ENCODE measurements at places on chromosomes 7 and 10. TPM values are rescaled to one million over a fixed set of nuclear protein-coding genes. Genes with fewer than 3 reads are reported as not detected.

GRCh38 chr7:144908324-144908723 is 72.5 kb upstream of the TPK1 start:
- no peaks in the 10 kb centered on the region for H3K4me1 ChIP-seq
- DNase-seq: no peak
- no peak overlapping the region for H3K27ac ChIP-seq

DNA sequence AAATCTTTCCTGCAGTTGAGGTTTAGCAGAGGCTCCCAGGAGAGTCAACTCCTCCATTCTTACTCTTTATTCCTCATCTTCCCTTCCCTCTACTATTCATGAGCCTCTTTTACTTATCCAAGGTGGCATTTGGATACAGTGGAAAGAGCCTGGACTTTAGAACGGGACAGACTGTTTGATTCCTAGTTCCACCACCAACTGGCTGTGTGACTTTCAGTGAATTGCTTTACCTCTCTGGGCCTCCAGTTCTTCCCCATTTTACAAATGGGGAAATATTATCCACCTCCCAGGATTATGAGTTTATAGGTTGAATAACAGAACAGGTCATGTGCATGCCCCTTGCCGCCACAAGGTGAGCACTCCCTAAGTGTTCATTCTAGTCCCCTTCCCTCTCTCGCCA is 49.9 kb downstream of the ZNF503 start:
- no peak for DNase-seq
- H3K4me3 ChIP-seq: no peak overlapping the region
- H3K4me1 ChIP-seq: no peaks in the 10 kb centered on the region
- H3K27me3 ChIP-seq: peaks cover 54% of the 10 kb centered on the region

- H3K27ac ChIP-seq: no peak overlapping the region
- H3K36me3 ChIP-seq: no peaks in the 10 kb centered on the region
- H3K27me3 ChIP-seq: no peaks in the 10 kb centered on the region
- no peak for DNase-seq
These were observed 213.9 kb downstream of the BAMBI start for GRCh38 chr10:28891058-28891713.

DNA sequence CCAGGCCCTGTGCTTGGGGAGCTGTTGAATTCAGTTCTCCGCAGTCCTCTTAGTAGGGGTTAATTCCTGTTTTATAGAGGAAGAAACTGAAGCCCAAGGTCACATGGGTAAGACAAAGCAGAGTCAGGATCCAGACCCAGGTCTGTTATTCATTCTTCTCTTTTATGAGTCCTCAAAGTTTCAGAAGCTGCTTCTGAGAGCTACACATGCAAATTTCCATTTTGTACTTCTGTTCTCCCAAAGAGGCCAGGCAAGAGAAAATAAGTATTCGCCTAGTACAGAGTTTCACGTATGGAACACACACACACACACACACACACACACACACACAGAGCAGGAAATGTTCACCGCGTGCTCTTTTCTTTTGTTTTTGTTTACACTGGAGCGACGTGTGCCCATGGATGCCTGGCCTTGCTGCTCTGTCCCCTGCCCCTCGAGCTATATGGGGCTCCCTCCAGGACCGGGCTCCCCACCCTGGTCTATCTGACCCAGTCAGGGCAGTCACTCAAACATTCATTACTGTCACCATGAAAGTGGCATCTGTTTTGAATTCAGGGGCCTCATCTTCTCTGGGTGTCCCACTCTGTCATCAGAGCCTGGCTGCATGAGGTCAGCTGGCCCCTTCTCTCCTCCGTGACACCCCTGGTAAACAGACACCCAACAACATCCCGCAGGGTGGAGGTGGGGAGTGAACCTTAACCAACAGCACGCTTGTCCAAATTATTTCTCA is 84.4 kb downstream of the TNS3 start:
- peaks cover 19% of the 10 kb centered on the region for H3K27me3 ChIP-seq
- no peak for DNase-seq
- no peak overlapping the region for H3K27ac ChIP-seq
- no peaks in the 10 kb centered on the region for H3K4me1 ChIP-seq
- H3K36me3 ChIP-seq: no peaks in the 10 kb centered on the region

DNA sequence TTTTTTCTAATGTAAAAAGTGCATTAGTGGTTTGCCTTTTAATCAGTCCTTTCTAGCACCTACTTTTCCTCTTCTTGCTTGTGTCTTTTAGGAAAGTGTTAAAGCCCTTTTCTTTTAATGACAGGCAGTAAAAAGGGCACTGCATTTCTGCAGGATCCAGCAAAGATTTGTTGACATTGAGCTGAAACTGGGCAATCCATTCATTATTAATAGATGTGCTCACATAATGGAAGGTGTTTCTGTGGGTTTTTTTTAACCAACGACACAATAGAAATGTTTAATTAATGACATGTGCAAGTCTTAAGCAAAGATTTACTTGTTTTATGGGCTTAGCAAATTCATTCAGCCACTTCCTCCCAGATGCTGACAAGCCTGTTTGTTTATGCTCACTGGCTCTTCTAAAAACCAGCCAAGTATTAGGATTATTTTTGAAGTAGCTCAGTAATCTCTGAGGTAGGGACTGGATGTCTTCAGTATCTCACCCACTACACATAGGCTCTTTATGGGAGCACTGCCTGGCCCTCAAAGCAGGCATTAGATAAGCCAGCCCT is 1201.1 kb downstream of the SORCS1 start:
- no peak for DNase-seq
- H3K27ac ChIP-seq: no peak overlapping the region
- no peaks in the 10 kb centered on the region for H3K4me1 ChIP-seq
- H3K36me3 ChIP-seq: no peaks in the 10 kb centered on the region
- no peaks in the 10 kb centered on the region for H3K27me3 ChIP-seq

- H3K36me3 ChIP-seq: no peaks in the 10 kb centered on the region
- DNase-seq: no peak
- no peak overlapping the region for H3K4me3 ChIP-seq
- H3K4me1 ChIP-seq: 0 out of 3 replicates have a peak, but pooled peaks cover 2% of the 10 kb centered on the region
These were observed 8.8 kb upstream of the ZNF248 start for GRCh38 chr10:37865957-37866803.

DNA sequence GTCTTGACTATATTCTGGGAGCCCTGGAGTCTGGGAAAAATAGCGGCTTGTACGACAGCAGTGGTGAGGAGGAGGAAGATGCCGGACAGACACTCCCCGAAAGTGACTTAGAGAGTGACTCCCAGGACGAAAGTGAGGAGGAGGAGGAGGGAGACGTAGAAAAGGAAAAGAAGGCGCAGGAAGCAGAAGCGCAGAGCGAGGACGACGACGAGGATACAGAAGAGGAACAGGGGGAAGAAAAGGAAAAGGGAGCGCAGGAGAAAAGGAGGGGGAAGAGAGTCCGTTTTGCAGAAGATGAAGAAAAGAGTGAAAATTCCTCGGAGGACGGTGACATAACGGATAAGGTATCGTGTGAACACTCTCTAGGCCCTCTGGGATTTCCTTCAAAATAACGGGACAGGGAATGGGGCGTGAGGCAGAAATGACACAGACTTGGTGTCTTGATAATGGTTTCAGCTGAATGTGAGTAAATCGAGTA is 908 bp downstream of the NOM1 start:
- peaks cover 40% of the 10 kb centered on the region for H3K36me3 ChIP-seq
- no peak for DNase-seq
- peak overlapping the region; percentile 95 for H3K4me3 ChIP-seq
- H3K27ac ChIP-seq: peak overlapping the region; percentile 85

DNA sequence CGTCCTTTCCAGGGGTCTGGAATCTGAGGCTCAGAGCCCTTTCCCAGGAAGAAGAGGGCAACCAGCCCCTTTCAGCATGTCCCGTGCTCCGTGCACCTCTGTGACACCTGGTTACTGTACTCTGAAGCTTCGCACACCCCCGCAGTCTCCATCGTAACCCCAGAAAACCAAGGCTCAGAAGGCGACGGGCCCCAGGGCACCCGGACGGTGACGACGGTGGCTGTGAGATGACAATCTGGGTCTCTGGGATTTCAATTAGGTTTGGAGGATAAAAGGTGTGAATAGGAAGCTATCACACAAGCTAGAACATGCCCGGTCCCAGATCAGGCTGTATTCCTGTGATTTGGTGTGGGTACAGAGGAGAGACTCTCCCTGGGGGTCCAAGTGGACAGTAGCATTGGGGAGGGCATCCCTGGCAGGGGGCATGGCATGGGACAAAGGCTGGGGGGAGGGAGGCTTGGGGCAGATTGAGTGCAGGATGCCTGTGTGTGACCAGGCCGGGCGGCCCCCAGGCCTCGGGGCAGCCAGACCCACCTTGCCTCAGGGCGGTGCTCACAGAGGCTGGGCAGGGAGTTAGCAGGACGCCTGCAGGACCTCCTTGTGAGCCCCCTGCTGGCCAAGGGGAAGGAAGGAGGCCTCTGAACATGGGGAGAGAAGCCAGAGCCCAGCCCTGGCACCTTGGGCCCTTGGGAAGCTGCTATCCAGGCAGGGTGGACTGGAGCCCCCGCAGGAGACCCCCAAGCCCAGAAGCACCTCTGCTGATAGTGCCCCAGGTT is 23.4 kb upstream of the PSMG3 start:
- no peak overlapping the region for H3K4me3 ChIP-seq
- H3K4me1 ChIP-seq: peaks cover 15% of the 10 kb centered on the region

- peaks cover 14% of the 10 kb centered on the region for H3K4me1 ChIP-seq
- H3K4me3 ChIP-seq: no peak overlapping the region
- peaks cover 37% of the 10 kb centered on the region for H3K27me3 ChIP-seq
- DNase-seq: no peak
- no peak overlapping the region for H3K27ac ChIP-seq
These were observed 834 bp downstream of the TAC1 start for GRCh38 chr7:97732565-97733275.

DNA sequence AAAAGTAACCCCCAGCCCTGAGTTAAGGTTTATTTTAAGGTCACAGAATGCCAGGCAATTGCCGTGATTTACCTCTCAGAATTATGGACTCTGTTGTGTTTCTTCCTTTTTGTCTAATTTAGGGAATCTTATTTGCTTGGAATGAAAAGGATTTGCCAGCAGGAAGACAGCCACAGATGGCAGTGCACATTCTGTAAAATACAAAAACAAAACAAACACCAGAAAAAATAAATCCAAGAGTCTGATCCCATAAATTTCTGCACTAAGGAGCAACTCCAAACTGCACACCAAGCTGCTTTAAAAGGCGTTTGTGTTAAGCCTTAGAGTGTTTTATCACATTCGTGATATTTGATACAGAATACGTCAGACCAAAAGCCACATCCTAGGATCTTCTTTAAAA is 199.0 kb upstream of the C7orf33 start:
- DNase-seq: no peak
- no peaks in the 10 kb centered on the region for H3K36me3 ChIP-seq
- H3K4me1 ChIP-seq: no peaks in the 10 kb centered on the region
- H3K27ac ChIP-seq: no peak overlapping the region
- no peak overlapping the region for H3K4me3 ChIP-seq
- peaks cover 11% of the 10 kb centered on the region for H3K27me3 ChIP-seq

- DNase-seq: no peak
- no peak overlapping the region for H3K4me3 ChIP-seq
- H3K4me1 ChIP-seq: no peaks in the 10 kb centered on the region
- no peaks in the 10 kb centered on the region for H3K36me3 ChIP-seq
- no peaks in the 10 kb centered on the region for H3K27me3 ChIP-seq
- H3K27ac ChIP-seq: no peak overlapping the region
These were observed 100.2 kb downstream of the MMRN2 start for GRCh38 chr10:86857128-86857721.

DNA sequence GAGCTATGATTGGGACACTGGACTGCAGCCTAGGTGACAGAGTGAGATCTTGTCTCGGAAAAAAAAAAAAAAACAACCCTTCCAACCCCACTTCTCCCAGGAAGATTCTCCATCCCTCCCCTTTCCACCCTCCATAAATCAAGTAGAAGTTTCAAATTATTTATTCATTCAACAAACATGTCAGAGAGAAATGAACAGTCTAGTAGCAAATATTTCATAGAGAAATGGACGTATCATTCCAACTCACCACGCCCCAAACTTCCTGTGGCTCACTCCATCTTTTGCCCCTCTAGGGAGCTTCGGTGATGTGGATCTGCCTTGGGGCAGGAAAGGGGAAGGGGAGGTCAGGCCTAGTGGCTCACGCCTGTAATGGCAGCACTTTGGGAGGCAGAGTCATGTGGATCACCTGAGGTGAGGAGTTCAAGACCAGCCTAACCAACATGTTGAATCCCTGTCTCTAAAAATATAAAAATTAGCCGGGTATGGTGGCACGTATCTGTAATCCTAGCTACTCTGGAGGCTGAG is 638 bp upstream of the TRAPPC14 start:
- H3K27me3 ChIP-seq: no peaks in the 10 kb centered on the region
- DNase-seq: peak; percentile 28
- H3K4me3 ChIP-seq: peak overlapping the region; percentile 99
- H3K36me3 ChIP-seq: peaks cover 29% of the 10 kb centered on the region
- H3K4me1 ChIP-seq: peaks cover 67% of the 10 kb centered on the region

DNA sequence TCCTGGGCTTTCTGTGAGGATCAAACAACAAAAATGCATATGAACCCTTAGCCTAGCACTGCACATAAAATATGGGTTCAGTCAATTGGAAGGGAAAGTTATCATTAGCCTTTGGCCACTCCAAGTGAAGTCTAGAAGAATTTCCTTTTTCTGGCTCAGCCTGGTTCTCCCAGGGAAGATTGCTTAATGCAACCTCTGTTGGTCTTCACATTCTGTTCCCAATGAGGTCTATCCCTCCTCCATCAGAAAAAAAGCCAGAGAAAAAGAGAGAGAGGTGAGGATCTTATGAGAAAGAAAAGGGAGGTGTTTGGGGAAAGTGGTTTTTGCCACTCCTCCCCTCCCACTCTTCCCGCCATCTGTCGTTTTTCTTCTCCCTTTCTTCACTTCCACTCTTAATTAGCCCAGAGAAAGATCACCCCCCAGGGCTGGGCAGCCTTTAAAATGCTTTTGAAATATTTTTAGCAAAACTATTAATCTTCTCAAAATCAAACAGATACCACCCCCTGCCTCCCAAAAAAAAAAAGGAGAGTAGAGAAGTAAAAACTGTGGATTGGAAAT is 31.1 kb downstream of the CPVL start:
- H3K27ac ChIP-seq: no peak overlapping the region
- H3K4me3 ChIP-seq: no peak overlapping the region
- H3K36me3 ChIP-seq: no peaks in the 10 kb centered on the region
- no peaks in the 10 kb centered on the region for H3K27me3 ChIP-seq
- DNase-seq: no peak

DNA sequence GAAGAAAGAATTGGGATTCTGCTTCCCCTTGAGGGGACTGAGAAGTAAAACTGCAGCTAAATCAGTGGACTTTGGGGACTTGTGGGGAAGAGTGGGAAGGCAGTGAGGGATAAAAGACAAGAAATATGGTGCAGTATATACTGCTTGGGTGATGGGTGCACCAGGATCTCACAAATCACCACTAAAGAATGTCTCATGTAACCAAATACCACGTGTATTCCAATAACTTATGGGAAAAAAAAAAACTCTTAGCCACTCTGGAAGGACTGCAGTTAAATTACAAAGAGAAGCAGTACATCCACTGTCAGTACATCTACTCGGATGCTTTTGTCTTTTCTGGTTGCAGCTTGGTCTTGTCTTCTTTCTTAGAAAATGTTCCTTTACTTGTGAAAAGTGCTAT is 27.4 kb upstream of the GOT1 start:
- H3K27me3 ChIP-seq: peaks cover 16% of the 10 kb centered on the region
- no peak overlapping the region for H3K4me3 ChIP-seq
- no peaks in the 10 kb centered on the region for H3K4me1 ChIP-seq
- H3K27ac ChIP-seq: no peak overlapping the region
- no peaks in the 10 kb centered on the region for H3K36me3 ChIP-seq

- no peaks in the 10 kb centered on the region for H3K36me3 ChIP-seq
- H3K4me3 ChIP-seq: no peak overlapping the region
- DNase-seq: no peak
- H3K27me3 ChIP-seq: peaks cover 46% of the 10 kb centered on the region
These were observed 55.9 kb downstream of the CFAP46 start for GRCh38 chr10:132886211-132887099.

The ADAMTS14 gene
- 31.7 TPM for total RNA-seq

The ASB13 gene
- total RNA-seq: 28.8 TPM

The FBXW4 gene
- 8.1 TPM for total RNA-seq

The FAM200A gene
- 6.3 TPM for total RNA-seq

The GNB2 gene
- 320 TPM for total RNA-seq
